ENCODE measurements at places on chromosomes 6 and 20. TPM values are rescaled to one million over a fixed set of nuclear protein-coding genes. Genes with fewer than 3 reads are reported as not detected.

Gene HLA-E
- total RNA-seq, result 84.8 TPM

Gene DCDC2
- total RNA-seq, result not detected

Gene SLC32A1
- not detected for total RNA-seq

Gene LINC00237
- not detected for total RNA-seq

Gene BEND6
- 10.6 TPM for total RNA-seq

Gene HCK
- total RNA-seq, result not detected

Gene PTPRK
- total RNA-seq, result 80.8 TPM

Gene KIAA1755
- total RNA-seq, result 2.5 TPM

Gene SLC22A3
- not detected for total RNA-seq

Gene ZNF341
- 1.1 TPM for total RNA-seq

Gene DDO
- total RNA-seq, result 0.18 TPM

Gene DLK2
- 0.90 TPM for total RNA-seq

Gene LAMP5
- under 0.01 TPM for total RNA-seq

Gene TFB1M
- 28.1 TPM for total RNA-seq

Gene SLPI
- total RNA-seq, result not detected

Gene NOTCH4
- 2.2 TPM for total RNA-seq

Gene SLC24A3
- not detected for total RNA-seq

Gene DAAM2
- 13.1 TPM for total RNA-seq

Gene PHACTR1
- total RNA-seq, result not detected

Gene MEI4
- not detected for total RNA-seq

Gene PKHD1
- total RNA-seq, result not detected

Gene C20orf204
- total RNA-seq, result 0.18 TPM

Gene PBOV1
- not detected for total RNA-seq

Gene PNISR
- total RNA-seq, result 65.0 TPM

Gene NANP
- 7.2 TPM for total RNA-seq

Gene NINL
- total RNA-seq, result 3.6 TPM

Gene FAM83D
- total RNA-seq, result 23.1 TPM

Gene PRND
- total RNA-seq, result not detected

Gene SMLR1
- not detected for total RNA-seq

Gene BPI
- total RNA-seq, result not detected

Gene PCMTD2
- total RNA-seq, result 28.3 TPM

Gene EDN3
- not detected for total RNA-seq

Gene HLA-DQA2
- not detected for total RNA-seq

Gene DYNLT2
- 1.1 TPM for total RNA-seq

Gene PABPC1L
- total RNA-seq, result 4.7 TPM

Gene VSX1
- not detected for total RNA-seq

Gene KHDRBS2
- not detected for total RNA-seq

Gene TTBK1
- total RNA-seq, result under 0.01 TPM

Gene TFAP2C
- under 0.01 TPM for total RNA-seq

Gene NR2E1
- total RNA-seq, result not detected

Gene SH3BGRL2
- 9.7 TPM for total RNA-seq

Gene GHRH
- not detected for total RNA-seq

Gene PAK5
- total RNA-seq, result not detected

Measured in IMR-90 (cell line).